ENCODE measurements at places on chromosomes 3 and 15.
A peak's percentile ranks its signal among the peaks of the same experiment; 100 is the strongest.

DNA sequence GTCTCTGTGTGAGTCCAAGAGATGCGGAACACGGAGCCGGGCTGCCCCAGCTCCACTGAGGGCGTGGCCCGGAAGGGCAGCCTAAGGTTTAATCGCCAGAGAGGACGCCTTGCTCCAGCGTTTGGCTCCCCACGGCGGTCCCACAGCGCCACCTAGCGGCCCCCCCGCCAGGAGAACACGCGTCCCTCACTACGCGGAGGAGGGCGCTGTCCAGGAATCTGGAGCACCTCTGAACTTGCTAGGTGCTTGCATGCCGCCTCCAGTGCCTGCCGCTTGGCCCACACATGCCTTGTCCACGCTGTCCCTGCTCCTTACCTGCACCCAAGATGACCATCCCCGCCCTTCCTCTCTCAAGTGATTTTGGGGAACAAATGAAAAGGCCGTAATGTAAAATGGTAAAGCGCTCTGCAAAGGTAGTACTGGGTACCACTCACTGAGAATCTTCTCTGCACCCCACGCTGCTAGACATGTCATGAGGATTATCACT is 14.4 kb upstream of the MRPS22 start:
- peak; percentile 81 for DNase-seq

GRCh38 chr3:100956276-100956675 is 36.9 kb downstream of the ABI3BP start:
- no peak for DNase-seq

DNA sequence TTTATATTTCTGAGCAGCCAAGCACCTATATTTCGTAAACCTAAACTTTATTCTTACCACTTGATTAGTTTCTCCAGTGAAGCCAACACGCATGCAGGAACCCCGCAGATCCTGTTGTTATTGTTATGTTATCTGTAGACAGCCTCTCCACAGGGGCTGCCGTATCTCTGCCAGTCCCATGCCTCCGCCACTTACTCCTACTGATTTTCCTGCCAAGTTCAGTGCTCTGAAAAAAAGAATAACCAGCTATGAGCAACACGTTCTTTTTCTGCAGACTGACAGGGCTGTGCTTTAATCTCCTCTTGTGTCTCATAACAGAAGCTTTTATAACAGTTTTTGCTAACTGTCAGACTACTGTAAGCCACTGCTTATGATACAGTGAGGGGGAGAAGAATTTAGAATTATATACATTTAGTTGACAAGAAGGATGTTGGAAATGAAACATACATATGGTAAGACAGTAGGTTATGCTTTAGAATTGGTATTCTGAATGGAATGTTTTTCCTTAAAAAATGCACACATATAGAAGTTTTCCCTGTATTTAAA is 347.4 kb downstream of the SI start:
- DNase-seq = no peak

DNA sequence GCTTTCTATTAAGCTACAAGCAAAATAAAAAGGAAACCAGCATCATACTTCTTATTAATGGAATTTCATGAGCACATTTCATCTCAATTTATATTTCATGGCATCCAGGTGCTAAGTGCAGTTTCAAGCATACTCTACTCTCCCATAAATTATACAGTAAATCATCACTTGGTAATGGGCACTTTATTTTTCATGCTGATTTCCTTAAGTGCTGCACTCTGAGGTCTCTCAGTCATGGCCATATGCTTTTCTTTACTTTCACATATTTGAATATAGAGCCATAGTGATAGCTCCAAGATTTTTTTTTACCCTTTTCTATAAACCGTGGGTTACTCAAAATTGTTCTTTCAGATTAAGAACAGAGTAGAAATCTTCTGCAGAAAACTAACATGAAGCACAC is 1505.7 kb upstream of the CADM2 start:
- no peak for DNase-seq

GRCh38 chr15:63933522-63933921 is 99.8 kb upstream of the HERC1 start:
- DNase-seq = no peak

DNA sequence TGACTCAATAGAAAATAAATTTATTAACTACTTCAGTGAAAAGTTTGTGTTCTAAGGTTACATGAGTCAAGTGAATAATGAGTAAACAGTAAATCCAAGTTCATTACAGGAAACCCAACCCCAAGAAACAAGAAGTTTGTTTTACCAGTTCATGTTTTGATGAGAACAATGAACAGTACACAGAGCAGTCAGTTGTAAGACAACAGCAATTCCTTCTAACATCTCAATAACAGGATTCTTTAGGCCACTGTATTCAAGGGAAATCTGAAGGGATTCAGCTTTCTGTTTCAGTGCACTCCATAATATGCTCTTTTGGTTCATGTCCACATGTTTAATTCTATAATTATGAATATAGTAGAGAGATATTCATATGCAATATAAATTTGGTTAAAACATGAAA is 18.4 kb downstream of the ATR start:
- DNase-seq = no peak

DNA sequence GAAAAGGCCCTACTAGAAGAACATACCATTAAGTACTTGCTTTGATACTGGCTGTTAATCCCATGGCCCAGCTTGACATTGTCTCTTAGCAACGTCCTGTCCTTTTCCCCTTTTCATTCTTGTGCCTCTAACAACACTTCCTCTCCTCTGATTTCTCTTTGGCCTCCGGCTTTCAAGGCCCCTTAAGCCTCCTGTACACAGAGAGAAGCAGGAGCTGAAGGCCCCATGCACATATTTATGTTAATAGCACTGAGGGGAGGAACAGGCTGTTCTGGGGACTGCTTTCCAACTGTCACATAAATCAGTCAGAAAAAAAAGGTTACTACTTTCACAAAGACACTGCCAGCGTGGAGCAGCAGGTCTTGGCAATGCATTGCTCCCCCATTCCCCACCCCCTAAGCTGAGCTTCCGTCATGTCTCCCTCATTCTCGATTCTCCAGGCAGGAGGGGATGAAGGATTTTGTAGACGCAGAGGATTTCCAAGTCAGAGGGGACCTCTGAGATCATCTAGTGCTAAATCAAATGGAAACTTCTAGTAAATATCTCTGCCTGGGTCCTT is 257.4 kb upstream of the ADAMTS9 start:
- no peak for DNase-seq

GRCh38 chr3:179147514-179147872 is 664 bp upstream of the PIK3CA start:
- DNase-seq = peak; percentile 39

GRCh38 chr3:184275961-184276910 is at the start of gene ECE2:
Gene ECE2 (plus strand): TSS chr3:184276022. CDS start chr3:184276154, 132 bp downstream.
- DNase-seq = no peak

- no peak for DNase-seq
Measured at GRCh38 chr3:66851894-66852613, 146.1 kb upstream of the KBTBD8 start.

All from activated CD8-positive, alpha-beta memory T cell treated with anti-CD3 and anti-CD28 coated beads for 1 hour (primary cell).